ENCODE measurements at places on chromosomes 4 and X. TPM values are rescaled to one million over a fixed set of nuclear protein-coding genes. Genes with fewer than 3 reads are reported as not detected.

Gene SSX4
- not detected for total RNA-seq

Gene FBXW7
- 267 TPM for total RNA-seq

Gene MAPK10
- total RNA-seq = 163 TPM

Gene AMELX
- total RNA-seq = not detected

Gene MID2
- total RNA-seq = 7.6 TPM

Gene CXorf49
- not detected for total RNA-seq

Gene ATOH1
- not detected for total RNA-seq

Gene CLDN2
- total RNA-seq = not detected
